Stimulated activated CD4-positive, alpha-beta T cell treated with anti-CD3 and anti-CD28 coated beads, Interleukin-12 subunit alpha, Interleukin-12 subunit beta, amount 100 ng/mL, for 24 hours (primary cell): ENCODE measurements at places on chromosomes 12 and 14.
A peak's percentile ranks its signal among the peaks of the same experiment; 100 is the strongest.

DNA sequence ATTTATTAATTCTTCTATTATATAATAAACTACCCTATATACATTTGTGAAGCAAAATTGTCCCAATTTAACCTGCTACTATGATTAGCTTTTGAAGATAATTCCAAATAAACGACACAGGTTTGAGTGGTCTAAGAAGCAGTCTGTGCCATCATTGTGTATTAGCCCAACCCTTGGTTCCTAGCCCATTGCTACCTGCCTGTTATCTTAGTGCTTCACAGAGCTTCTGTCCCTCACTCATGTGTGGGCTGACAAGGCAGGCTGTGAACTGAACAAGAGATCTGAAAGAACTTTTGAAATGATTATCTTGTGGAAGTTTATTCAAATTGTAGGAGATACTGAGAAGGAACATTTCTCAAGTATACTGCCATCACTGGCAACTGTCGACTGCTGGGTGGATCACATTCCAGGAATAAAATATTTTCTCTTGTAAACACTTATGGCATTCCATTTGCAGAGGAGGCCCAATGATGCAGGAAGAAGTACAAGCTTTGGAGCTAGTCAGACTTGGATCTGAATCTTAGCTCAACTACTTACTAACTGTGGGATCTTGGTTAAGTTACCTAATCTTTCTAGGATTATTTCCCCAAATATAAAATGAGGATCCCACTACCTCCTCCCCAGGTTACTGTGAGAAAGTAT lies 7.8 kb upstream of the MTERF2 start:
- no peak for DNase-seq

GRCh38 chr12:67450441-67450840 lies 181.3 kb downstream of the CAND1 start:
- DNase-seq = no peak

DNA sequence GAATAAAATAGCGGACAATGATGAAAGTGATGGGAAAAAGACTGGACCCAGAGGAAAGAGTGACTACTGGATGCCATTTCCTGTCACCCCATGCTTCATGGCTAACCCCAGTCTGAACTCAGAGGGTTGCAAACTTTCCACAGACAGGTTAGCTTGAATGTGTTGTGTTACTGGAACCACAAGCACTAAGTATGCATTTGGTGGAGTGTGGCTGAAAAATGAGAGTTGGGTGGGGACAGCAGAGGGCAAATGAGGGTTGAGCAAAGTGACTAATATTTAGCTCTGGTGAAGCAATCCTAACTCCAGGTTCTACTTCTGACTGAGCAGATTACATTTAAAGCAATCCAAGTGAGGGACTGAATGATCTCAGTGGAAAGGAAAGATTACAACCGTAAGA lies 1.6 kb downstream of the SLC16A7 start:
- DNase-seq = peak; percentile 55

GRCh38 chr14:85039353-85039626 lies 490.7 kb upstream of the FLRT2 start:
- DNase-seq = no peak

DNA sequence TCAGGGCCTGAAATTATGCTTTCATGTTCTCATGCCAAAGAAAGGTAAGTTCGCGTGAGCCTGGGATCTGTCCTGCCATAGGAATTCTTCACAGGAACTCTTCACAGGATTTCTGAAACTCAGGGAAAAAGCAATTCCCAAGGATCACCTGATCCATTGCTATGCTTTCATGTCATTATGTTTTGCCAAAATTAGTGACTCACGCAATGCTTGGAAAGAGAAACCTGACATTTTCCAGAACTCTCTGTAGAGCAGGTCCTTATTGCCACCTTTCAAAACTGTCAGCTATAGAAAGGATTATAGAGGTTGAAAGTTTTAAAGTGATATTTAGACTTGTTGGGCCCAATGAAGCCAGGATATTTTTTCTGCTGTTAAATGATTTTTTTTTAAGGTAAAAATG lies 6.3 kb upstream of the KCNJ8 start:
- DNase-seq = no peak

- no peak for DNase-seq
Measured at GRCh38 chr14:23248601-23249000, 10.9 kb downstream of the RNF212B start.

GRCh38 chr12:124075841-124076240 lies 102.8 kb downstream of the ZNF664 start:
- no peak for DNase-seq

DNA sequence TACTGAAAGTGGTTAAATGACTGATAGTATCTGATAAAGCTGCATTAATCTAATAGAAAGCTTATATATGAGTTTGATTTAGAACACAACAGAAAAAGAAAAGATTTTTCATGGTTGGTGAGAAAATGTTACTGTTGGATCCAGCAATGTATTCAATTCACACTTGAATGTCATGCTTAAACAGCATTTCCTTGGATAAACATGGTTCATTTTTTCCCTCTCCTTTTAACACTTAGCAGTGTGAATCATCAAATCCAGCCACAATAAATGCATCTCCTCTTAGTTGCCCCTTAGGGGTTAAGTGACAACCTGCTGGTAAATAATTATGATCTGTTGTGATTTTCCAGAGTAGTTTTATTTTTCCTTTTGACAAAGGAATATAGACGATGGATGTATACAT lies 74.9 kb upstream of the GRIP1 start:
- no peak for DNase-seq

DNA sequence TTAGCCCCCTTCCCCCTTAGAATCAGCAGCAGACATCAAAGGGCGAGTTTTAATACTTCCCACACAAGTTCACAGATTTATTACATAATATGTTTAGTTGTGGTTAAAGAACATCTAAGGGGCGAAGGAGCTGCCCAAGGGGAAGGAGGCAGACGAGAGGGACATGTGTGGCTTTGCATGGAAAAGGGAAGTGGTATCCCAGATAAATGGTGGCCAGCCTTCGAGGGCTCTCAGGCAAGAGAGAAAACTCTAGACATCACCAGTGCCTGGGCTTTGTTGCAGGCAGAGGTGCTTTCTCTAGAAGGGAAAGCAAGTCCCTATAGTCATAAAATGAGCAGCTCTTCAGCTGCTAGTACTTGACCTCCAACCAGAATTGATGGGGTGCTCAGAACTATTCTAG lies 121.2 kb downstream of the CACNA1C start:
- no peak for DNase-seq

DNA sequence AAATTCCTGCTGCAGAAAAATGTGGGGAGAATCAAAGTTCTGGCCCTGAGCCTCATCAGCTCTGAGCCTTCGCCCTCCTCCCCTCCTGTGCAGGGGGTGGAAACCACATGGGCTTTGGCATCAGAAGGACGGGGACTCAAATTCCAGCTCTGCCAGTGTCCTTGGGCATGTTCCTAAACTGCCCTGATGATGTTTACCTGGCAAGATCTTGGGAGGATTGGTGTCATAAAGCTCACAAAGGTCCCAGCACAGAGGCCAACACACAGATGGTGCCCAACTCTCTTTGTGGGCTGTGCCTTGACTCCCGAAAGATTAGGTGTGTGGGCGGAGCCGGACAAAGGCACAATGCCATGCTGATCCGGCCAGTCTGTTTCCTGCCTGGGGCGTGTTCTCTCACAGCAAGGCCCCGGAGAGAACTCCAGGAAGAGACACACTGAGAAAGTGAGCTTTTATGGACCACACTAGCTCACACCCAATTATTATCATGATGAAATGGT lies 20.5 kb upstream of the CLMN start:
- DNase-seq = no peak
